ENCODE measurements at places on chromosomes 5 and 9.

DNA sequence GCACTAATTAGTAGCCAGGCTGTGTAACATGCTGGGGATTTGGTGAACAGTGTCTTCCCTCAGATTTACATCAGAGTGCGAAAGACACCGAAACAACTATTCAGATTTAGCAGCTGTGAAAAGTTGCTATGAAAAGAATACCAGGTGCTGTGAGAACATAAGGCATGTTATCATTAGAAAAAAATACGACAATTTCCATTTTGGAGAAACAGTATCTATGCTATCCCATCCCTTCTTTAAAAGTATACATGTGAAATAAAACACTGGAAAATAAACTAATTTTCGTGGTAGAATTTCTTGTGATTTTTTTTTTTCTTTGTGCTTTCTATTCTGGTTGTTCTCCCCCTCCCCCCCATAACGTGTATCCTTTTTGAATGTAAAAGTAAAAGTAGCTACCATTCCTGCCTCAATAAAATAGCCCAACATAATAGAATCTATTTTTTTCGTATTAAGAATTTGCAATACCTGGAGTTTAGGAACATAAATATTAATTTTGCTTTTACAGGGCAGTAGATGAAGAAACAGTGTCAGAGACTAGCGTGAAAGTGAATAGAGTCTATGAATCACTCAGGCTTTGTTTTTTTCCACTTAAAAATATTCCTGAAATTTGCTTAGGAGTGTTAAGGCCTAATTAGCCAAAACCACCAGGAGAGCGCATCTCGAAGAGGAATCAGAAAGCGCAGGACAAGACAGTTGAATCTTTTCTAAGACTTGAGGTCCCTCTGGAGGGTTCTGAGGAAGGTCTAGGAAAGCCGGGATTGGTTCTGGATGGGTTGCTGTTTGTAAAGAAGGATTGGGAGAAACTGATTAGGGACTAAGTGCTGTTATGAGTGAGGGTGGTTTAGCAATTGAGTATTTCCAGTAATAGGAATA is 813 bp upstream of the SLU7 start:
- no peak for DNase-seq

GRCh38 chr5:95901676-95902627 is 59.7 kb downstream of the ELL2 start:
- DNase-seq = peak; percentile 62

DNA sequence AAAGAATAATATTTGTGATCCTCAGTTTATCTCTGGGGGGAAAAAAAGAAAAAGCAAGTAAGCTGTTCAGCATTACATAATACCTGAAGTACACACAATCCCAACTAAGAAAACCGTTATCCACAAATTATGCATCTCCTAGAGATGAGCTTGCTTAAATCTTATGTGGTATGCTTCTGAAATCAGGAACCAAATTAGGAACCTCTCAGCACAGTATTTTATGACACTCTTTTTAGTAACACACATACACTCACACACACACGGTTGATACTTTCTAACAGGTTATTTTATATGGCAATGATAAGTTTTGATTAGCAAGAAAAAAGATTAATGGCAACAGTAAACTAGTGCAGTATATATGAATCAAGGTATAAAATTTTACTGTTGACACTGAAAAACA is 1.2 kb upstream of the ZNF510 start:
- no peak for DNase-seq

- no peak for DNase-seq
These were observed 94.2 kb upstream of the SAP30L start for GRCh38 chr5:154351566-154351965.

- no peak for DNase-seq
These were observed 183.5 kb downstream of the GAS1 start for GRCh38 chr9:86763791-86764190.

DNA sequence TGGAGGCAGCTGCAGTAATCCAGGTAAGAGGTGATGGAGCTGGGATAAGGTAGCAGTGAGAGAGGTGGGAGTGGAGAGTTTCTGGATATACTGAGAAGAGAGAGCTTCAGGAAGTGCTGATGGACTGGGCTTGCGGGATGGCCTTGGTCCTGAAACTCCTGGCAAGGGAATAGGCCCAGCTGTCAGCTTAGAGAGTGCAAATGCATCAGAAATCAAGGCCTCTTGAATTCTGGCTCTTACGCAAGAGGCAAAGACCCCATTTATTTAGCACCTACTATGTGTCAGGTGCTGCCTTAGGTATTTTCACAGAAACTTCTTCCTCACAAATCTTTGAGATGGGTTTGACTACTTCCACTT is 227.2 kb upstream of the MAP3K1 start:
- no peak for DNase-seq

- no peak for DNase-seq
These were observed 1306.3 kb upstream of the ACO1 start for GRCh38 chr9:31078175-31078574.

GRCh38 chr9:133706307-133707050 is 31.7 kb downstream of the SARDH start:
- no peak for DNase-seq

- no peak for DNase-seq
These were observed 81.5 kb upstream of the C9orf72 start for GRCh38 chr9:27654629-27655285.

DNA sequence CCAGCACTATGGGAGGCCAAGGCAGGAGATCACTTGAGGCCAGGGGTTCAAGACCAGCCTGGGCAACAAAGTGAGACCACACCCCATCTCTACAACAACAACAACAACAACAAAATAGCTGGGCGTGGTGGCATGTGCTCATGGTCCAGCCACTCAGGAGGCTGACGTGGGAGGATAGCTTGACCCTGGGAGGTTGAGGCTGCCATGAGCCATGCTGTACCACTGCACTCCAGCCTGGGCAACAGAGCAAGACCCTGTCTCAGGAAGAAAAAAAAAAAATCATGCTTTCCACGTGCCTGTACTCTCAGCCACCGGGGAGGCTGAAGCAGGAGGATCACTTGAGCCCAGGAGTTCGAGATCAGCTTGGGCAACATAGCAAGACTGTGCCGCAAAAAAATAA is 29.5 kb downstream of the TSC1 start:
- no peak for DNase-seq

All from foreskin fibroblast (primary cell).